ENCODE measurements at places on chromosomes 2 and 18.

- DNase-seq = no peak
These were observed 194.8 kb downstream of the HDAC4 start for GRCh38 chr2:239206042-239206441.

DNA sequence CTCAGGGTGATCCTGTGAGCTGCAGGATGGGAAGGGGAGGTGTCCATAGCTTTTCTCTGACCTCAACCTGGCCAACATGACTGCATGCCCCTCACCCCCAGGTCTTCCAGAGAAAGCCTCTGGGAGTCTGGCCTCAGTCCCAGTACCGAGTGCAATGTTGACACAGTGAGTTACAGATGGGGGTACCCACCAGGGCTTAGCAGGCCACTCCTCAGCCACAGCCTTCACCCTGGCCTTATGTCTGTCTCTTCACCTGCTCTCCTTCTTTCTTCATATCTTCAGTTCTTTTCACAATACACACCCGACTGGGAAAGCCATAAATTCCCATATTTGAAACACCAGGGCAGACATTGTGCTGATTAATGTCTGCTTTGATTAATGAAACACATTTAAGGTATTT is 33.5 kb downstream of the AOX1 start:
- no peak for DNase-seq

GRCh38 chr2:60499651-60500265 is 53.7 kb downstream of the BCL11A start:
- DNase-seq = no peak

DNA sequence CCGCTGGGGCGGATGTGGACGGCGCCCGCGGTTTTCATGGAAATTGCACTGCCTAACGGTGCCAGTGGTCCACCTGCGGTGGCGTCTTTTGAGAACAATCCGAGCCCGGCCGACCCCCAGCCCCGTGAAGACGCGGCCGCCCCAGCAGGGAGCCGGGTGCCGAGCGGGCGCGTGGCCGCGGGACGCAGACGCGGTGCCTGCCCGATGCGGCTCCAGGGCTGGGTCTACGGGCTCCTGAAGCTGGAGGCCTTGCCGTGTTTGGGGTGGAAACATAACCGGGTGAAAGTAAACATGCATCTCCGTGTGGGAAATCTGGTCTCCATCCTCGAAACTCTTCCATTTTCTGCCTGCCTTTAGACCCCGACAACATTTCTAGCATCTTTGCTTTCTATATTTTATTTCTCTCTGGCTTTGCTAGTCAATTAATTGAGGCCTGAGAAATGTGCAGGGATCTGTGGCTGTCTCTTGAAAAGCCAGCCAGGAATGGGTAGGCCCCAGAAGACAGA is 572 bp downstream of the INPP4A start:
- DNase-seq = peak; percentile 27

DNA sequence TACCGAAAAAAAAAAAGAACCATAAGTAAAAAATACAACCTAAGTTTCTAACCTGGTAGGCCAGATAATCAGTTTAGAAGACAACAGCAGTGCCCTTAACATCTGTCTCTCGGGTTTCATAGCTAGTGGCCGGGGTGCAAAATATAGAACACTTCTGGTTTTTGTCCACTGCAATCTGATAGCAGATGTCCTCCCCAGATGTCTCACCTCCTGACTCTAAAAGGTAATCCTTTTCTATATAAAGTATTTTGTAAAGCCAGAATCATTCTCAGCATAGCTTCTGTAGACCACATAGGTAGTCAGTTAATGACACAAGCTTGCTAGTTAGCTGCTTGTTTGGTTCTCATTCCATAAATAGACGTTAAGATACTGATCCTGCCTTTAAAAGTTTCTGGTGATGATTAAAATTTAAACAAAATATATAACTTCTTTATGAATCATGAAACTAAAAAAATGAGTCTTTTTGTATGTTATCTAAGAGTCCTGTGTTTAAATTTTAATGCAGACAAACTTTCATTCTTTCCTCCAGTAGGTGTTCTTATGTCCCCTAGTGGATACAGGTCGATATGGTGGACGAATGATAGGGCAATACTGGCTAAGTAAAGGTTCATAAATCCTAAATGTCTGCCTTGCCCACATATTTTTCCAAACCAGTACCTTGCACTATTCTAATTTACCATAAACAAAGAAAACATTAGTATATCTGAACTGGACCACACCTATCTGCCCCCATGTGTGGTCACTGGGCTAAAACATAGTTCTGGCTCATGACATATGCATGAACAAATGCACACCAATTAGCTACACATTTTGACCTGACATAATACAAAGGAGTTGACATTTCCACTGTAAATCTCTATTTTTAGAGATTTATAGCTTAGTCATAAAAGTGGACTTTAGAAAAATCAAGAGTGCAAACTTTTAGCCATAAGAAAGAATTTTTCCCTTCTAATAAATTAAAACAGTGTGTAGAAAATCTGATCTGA is 171.0 kb downstream of the SRBD1 start:
- no peak for DNase-seq

DNA sequence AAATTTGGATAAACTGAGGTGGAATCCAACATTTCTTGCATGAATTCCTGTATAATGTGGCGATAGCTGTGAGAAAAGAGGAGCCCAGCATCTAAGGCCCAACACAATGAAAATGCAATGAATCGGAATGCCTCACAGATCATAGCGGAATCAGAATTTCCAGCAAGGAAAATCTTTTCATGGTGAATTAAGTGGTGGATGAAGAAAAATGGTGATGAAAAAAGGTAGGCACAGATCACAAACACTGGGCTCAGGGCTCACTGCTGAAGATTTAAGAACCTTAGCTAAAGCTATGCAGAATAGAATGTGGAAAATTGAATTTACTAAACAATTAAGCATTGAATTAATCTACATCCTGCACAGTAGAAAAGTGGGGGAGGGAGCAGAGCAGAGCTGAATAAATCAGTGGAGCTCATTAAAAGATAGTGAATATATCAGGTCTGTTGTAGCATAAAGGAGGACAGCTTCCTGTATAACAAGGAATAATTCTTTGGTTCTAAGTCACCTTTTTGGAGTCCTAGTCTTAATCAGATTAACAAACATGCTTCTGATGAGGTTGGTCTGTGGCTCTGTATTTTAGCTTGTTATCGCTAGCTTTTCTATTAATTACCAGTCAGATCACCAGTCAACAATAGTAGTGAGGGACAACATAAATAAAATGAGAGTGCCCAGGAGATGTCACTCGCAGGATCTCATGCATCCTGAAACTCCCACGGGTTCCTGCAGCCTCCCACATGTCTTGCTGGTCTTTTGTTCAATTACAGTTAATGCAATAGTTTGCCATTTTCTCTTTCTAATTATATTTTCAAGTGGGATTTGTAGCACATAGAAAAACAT is 27.0 kb downstream of the MEIS1 start:
- no peak for DNase-seq

GRCh38 chr2:126837966-126838715 is 60.5 kb upstream of the TEX51 start:
- DNase-seq = no peak

GRCh38 chr2:9473985-9474360 is 378 bp upstream of the IAH1 start:
- peak; percentile 69 for DNase-seq

Measured in stimulated activated CD4-positive, alpha-beta T cell treated with anti-CD3 and anti-CD28 coated beads, Interleukin-4, amount 100 ng/mL, for 24 hours (primary cell).